ENCODE measurements at places on chromosomes 5 and 9.

DNA sequence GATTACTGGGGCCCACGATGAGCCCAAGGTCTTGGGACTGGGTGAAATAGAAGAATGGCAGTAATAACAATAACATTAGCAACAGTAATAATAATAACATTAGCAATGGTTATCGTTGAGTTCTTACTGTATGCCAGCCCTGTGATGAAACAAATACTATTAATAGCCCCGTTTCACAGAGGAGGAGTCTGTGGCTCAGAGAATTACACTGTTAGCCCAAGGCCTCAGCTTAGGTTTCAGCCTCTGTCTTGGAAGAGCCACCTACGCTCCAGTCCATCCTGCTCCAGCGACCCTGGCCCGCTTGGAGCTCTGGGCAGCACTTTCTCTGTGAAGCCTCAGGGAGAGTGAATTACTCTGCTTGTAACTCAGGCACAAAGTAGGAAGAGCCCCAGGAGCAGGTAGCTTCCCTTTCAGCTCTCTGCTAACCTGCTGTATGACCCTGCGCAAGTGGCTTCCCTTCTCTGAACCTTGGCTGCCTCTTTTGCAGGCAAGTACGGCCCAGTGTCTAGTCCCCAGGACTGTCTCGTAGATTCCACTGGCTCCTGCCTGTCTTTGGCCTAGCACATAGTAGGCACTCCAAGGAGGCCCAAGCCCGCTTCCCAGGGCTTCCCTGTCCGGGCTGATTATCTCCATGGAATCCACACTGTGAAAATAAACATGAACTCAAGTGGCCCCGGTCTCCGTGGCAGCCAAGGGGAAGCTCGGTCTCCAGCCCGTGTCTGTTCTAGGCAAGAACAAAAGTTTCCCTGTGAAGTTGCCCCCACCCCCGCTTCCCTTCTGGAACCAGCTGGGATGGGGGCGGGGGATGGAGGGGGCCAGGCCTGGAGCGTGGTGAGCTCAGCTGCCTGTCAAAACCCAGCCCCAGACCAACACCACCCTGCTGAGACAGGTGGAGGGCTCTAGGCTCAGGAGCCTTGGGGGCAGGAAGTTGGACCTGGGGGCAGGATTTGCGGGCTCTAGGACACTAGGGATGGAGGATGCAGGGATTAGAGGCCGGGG, 26.2 kb upstream of the LMX1B start:
- DNase-seq, result no peak

DNA sequence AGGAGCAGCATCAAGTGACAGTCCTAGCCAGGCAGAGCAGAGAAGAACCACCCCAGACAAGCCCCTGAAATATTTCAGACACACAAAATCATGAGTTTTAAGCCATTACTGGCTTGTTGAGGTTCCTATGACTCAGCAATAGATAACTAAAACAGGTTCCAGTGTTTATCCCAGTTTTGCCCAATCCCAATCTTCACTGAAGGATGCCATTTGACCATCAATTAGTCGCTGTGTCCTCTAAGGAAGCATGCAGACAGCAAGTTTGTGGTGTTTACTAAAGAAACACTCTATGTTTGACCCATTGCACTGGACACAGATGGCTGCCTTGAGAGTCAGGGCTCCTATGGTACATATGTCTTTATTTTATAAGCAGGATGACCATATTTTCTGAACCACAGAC, 186.7 kb downstream of the SYK start:
- no peak for DNase-seq

GRCh38 chr5:177040814-177041420, 18.4 kb downstream of the ZNF346 start:
- no peak for DNase-seq

DNA sequence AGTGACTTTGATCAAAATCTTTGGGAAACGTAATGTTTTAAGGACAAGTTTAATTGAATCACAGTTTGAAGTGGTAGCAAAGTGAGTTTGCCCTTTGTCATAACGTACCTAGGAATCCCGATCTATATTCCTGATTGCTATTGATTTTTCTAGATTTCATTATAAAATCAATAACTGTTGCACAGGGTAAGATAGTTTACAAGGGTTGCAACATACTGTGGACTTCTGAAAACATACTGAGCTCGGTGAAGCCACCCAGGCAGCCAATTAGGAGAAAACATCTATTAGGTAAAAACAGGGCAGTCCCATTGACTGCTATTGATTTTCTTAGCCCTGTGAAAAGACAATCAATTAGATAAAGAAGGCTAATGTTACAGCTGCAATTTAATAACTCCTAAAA, 659.9 kb downstream of the ISL1 start:
- DNase-seq, result no peak

GRCh38 chr9:107648153-107648715, 158.7 kb upstream of the KLF4 start:
- no peak for DNase-seq

DNA sequence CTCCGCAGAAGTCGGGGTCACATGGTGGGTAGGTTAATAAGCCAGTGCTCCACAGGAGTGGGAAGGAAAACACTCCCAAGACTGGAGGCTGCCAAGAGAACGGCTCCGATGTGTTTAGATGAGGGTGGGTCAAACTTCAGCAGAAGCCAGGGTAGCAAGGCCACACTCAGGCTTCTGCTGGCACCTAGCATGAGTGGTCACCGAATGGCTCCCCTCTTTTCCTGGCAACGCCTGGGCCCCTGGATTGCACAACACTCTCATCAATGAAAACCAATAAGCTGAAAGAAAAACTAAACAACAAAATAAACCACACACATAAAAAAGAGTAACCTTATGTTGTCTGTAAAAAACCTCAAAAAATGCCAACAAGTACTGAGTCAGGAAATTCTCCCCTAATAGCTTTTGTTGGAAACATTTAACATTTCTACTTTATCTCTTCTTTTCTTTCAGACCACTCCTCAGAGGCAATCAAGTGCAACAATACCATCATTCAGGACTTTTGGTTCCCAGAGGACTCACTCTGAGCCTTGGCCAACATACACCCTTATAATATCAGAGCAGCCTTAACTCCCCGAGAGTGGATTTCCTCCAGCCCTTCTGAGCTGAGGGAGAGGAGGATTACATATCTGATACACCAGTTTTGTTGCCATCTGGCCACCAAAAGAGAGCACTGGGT, 279.9 kb downstream of the ENC1 start:
- no peak for DNase-seq

DNA sequence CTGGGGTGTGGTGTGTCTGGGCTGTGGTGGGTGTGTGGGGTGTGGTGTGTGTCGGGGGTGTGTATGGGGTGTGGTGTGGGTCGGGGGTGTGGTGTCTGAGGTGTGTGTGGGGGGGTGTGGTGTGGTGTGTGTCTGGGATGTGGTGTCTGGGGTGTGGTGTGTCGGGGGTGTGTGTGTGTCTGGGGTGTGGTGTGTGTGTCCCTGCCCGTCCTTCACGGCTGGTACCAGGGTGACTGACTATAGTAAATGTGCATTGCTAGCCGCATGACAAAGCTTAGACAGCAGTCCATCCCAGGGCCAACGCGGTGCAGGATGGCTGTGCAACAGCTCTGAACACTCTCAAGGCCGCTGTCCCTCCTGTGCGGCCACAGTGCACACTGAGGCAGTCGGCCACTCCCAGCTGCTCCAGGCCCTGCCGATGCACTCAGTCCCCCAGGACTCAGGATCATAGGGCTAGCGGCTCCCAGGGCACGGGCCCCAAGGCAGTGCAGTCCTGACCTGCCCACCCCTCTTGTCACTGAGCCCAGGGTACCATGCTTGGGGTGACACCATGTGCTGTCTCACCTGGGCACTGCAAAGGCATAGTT, 54.0 kb downstream of the SECISBP2 start:
- peak; percentile 48 for DNase-seq

DNA sequence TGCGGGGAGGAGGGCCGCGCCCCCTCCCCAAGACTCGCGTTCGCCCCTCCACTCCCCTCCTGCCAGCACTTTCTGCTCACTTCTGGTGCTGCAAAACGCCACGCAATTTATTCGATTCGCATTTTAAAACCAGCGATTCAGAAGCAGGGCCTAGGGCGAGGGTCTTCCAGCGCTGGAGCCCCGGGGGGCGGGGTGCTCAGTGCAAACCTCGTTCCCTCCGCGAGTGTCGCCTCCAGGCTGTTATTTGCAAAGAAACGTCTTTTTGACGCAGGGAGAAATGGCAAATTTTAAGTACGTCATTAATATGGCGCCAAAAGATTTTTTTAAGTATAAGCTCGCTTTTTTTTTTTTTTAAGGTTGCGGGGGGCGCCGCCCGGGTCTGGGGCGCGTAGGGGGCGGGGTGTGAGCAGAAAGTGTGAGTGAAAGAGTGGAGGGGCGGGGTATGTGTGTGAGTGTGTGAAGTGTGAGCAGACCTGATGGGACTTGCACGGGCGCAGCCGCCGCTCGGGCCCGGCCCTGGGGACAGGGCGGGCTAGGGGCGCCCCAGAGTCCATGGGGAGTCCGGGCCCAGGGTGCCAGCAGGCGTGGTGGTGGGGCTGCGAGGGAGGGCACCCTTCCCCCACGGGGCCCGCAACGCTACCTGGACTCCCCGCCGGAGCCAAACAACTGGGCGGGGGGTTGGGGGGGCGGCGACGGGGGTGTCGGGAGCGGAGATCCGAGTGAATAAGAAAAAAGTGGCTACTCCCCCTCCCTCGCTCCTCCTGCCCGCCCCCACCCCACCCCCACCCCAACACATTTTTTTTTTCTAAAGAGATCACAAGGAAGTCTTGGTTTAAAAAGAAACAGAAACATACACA, at the start of gene JADE2:
TSS of gene JADE2 (plus strand) at position 845 of the 857 bp plus-strand sequence. CDS start 10,188 bp downstream, outside the sequence.
- DNase-seq, result peak; percentile 92

DNA sequence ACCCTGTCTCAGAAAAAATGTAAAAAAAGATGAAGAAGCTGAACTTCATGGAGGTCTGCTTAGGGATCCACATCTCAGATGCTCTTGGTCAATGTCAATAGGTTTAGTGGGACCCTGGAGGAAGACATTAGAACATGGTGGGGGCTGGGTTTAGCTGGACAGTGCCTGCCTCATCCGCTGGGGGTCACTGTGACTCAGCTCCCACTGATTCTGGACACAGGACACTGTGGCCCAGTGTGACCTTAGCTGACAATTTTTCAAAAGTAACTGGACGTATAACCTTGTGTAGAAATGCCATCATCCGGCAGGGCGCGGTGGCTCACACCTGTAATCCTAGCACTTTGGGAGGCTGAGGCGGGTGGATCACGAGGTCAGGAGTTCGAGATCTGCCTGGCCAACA, 7.3 kb upstream of the HNRNPAB start:
- DNase-seq, result no peak

DNA sequence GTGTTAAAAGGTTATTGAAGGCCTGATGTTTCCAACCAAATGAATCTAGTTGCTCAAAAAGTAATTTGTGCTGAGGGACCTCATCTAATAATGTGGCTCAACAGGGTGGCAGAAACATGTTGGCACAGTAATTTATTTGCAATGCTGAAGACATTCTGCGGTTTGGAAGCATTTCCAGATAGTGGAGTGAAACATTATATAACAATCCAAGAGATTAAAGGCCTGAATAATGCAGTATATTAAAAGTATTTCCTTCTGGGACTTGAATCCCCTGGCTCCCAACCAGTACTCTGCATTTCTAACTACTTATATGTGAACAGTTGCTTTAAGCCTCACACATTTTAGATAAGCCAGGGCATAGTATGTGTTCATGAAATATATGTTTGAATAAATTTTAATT, 25.9 kb upstream of the ALDH1A1 start:
- no peak for DNase-seq

DNA sequence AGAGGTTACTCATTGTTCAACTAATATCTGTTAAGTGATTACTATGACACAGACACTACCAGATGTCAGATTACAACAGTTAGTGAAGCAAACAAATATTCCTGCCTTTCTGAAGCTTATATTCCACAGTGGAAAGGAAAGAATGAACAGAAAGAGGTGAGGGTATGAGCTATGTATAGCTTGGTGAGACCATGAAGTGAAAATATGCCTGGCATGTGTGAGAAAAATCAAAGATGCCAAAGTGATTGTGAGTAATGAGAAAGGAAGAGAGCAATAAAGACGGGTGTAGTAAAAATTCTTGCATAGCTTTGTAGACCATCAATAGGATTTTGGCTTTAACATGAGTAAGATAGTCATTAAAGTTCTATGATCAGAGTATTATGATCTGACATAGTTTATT, 734.5 kb upstream of the NUDT12 start:
- DNase-seq, result no peak

DNA sequence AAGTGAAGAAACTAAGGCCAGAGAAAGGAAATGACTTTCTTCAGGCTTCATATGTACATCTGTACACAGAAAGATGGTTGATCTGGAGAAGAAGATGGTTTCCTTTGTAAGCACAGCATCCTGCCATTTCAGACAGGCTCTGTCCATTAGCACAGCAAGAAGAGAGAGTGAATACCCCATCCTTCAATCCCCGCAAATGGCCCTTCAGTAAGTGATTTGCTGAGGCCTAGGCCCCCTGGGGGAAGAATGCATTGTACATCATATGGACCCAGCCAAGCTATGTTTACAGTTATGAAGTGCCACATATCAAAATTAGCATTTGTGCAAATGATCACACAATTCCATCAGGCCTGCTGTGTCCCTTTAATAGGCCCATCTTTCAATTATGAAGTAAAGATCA, 657.4 kb downstream of the BRINP1 start:
- no peak for DNase-seq

GRCh38 chr5:153831973-153832372, 206.7 kb downstream of the FAM114A2 start:
- no peak for DNase-seq

- DNase-seq, result no peak
Measured at GRCh38 chr9:28232686-28233085, 659.4 kb upstream of the C9orf72 start.

GRCh38 chr5:69432412-69433206, 17.7 kb downstream of the MARVELD2 start:
- DNase-seq, result no peak

- DNase-seq, result no peak
Measured at GRCh38 chr5:9187614-9188013, 358.3 kb downstream of the SEMA5A start.

DNA sequence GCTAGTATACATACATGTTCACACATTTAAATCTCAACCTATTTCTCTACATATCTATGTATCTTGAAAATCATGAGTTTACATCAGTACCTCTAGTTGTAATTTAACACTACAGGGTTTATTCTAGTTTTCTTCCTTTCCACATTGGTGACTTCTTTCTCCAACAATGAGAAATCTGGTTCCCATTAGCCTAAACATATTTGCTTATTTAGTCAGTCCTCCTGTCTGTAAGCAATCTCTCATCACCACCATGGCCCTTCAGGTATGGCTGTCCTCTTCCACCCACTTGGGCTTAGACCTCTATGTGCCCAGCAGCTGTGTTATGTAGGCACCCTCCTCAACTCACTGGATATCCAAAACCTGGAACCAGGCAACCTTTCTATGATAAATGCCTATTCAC, 8.0 kb upstream of the SPATA31D1 start:
- DNase-seq, result no peak

GRCh38 chr5:163888366-163888765, 382.9 kb downstream of the MAT2B start:
- DNase-seq, result no peak

GRCh38 chr5:147565524-147565923, 55.7 kb upstream of the DPYSL3 start:
- no peak for DNase-seq

GRCh38 chr5:90171466-90171865, 238.1 kb downstream of the CETN3 start:
- DNase-seq, result no peak

- no peak for DNase-seq
Measured at GRCh38 chr5:28914297-28914696, 1875.9 kb upstream of the CDH9 start.

Measured in naive thymus-derived CD4-positive, alpha-beta T cell (primary cell).